ENCODE measurements at places on chromosomes 5 and 9.
A peak's percentile ranks its signal among the peaks of the same experiment; 100 is the strongest.

DNA sequence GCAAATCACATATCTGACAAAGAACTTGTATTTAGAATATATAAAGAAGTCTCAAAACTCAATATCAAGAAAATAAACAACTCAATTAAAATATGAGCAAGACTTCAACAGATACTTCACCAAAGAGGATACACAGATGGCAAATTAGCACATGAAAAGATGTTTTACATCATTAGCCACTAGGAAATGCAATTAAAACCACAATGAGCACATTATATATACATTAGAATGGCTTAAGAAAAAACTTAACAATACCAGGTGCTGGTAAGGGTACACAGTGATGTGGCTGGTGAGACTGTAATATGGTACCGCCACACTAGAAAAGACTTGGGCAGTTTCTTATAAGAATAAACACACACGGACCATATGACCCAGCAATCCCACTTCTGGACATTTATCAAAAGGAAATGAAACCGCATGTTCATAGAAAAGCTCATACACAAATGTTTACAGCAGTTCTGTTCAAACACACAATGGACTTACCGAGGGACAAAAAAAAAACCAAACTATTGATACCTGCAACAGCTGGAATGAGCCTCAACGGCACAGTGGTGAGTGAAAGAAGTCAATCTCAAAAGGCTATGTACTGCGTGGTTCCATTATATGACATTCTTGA lies 27.6 kb downstream of the SEMA4D start:
- DNase-seq = no peak

- DNase-seq = no peak
Measured at GRCh38 chr9:72131206-72131605, 18.0 kb upstream of the GDA start.

DNA sequence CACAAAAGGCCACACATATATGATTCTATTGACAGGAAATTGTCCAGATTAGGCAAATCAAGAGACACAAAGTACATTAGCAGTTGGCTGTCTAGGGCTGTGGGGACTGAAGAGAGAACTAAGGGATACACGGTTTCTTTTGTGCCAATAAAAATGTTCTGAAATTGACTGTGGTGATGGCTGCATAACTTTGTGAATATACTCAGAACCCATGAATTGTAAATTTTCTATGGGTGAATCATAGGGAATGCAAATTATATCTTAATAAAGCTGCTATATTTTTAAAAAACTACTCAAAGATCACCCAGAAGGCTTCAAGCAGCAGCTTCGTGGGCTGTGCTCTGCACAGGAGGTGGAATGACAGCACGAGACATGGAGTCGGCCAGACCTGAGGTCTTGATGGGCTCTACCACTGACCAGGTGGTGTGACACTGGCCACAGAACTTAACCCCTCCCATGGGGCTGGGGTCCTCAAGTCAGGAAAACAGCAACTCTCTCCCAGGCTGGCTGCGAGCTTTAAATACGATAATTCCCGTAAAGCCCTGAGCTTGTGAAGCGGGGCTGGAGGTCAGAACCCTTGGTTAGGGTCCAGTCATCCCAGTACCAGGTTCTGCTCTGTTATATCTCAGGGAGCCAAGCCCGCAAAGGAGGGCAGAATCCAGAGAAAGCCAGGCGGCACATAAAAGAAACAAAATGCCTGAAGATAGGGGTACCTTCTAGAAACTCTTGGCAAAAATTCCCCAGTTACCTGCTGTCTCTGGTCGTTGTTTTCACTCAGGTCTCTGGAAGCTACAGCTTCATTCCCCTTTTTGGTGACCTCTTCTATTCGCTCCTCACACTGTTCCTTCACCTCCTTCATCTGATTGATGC lies 59.1 kb downstream of the GOLM1 start:
- DNase-seq = no peak

GRCh38 chr9:135239100-135239768 lies 151.8 kb downstream of the OLFM1 start:
- peak; percentile 26 for DNase-seq

GRCh38 chr9:135253305-135254004 lies 166.0 kb downstream of the OLFM1 start:
- DNase-seq = peak; percentile 37

DNA sequence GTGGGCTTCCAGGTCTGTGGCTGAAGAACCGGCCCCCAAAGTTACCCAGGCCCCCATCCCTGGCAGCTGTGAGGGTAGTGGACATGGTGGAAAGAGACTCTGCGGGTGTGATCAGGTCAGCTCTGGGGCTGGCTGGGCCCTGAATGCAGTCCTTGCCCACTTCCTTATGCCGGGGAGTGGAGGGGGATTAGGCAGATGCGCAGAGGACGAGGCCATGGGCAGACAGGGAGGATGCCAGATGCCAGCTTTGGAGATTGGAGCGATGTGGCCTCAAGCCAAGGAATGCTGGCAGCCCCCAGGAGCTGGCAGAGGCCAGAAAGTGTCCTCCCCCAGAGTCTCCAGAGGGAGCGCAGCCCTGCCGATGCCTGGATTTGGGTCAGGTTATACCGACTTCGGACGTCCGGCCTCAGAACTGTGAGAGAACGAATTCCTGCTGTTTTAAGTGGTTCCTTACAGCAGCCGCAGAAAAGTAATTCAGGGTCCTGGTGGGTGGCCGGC lies 69.8 kb downstream of the ADAMTS2 start:
- peak; percentile 59 for DNase-seq

DNA sequence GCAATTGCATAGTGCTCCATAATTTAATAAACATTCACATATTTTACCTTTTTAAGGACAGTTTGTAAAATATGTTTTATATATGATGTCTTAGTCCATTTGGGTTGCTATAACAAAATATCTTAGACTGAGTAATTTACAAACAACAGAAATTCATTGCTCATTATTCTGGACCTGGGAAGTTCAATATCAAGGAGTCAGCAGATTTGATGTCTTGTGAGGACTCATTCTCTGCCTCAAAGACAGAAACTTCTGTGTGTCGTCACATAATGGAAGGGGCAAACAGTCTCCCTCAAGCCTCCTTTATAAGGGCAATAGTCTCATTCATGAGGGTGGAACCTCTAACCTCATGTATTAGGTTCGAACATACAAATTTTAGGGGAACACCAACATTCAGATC lies 455.9 kb downstream of the TAF11L14 start:
- no peak for DNase-seq

- no peak for DNase-seq
Measured at GRCh38 chr9:127837346-127837745, 17.1 kb downstream of the ENG start.

GRCh38 chr5:36521838-36522745 lies 84.3 kb upstream of the SLC1A3 start:
- DNase-seq = no peak

- DNase-seq = no peak
Measured at GRCh38 chr5:113508756-113509155, 4.7 kb upstream of the YTHDC2 start.

GRCh38 chr5:149684371-149684770 lies 45.7 kb upstream of the PPARGC1B start:
- no peak for DNase-seq

DNA sequence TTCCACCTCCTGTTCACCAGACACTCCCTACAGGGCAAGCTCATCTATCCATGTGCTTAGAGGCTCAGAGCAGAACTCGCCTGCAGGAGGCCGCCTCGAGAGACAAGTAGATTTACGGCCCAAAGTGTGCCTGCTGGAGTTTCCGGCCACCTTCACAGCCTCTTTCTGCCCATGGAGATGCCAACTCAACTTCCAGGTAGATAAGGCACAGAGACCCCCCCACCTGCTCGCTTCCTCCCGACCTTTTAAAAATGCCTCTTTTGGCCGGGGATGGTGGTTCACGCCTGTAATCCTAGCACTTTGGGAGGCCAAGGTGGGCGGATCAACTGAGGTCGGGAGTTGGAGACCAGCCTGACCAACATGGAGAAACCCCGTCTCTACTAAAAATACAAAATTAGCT lies 46.6 kb downstream of the EXD3 start:
- no peak for DNase-seq

DNA sequence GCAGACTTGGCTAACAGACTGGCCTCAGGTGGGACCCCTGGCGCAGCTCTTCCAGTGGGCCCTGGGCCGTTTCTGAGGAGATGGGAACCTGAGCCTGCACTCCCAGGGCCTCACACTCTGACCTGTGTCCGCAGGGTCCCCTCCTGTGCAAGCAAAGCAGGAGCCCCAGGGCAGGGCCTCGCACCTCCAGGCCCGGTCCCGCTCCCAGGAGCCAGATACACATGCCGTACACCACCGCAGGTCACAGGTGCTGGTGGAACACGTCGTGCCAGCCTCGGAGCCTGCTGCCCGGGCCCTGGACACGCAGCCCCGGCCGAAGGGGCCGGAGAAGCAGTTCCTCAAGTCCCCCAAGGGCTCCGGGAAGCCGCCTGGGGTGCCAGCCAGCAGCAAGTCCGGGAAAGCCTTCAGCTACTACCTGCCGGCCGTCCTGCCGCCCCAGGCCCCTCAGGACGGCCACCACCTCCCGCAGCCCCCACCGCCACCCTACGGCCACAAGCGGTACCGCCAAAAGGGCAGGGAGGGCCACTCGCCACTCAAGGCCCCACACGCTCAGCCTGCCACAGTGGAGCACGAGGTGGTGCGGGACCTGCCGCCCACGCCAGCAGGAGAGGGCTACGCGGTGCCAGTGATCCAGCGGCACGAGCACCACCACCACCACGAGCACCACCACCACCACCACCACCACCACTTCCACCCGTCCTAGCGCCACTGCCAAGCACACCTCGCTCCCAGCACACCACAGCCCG lies 29.2 kb downstream of the NKD2 start:
- no peak for DNase-seq

DNA sequence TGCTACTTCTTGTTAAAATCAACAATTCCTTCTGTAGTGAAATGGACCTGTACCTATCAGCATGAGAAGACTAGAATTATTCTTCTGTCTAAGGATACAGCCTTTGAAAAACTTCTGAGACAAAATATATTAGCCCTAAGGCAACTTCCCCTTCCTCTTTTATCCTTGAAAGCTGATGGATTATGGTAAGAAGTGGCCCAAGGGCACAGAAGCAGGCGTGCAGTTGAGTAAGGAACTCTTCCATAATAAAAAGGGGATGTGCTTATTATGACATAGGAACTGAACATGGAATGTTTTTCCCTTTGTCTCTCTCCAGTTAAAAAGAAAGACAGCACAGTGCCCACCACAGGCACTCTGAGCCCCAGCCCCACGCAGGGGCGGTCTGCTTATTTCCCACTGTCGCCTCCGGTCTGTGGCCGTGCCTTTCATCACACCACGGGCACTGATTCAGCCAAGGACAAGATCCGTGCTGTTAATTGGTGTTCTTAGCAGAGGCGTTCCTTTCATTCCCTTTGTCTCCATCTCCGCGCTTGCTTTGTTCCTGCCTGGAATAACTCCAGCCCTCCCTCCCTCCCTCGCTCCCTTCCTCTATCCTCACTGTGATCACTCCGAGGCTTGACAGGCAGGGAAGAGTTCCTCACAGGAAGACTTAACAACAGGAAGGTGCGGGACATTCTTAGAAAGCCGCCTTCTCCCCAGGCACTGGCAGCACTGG lies 135.9 kb upstream of the OTULINL start:
- DNase-seq = no peak

DNA sequence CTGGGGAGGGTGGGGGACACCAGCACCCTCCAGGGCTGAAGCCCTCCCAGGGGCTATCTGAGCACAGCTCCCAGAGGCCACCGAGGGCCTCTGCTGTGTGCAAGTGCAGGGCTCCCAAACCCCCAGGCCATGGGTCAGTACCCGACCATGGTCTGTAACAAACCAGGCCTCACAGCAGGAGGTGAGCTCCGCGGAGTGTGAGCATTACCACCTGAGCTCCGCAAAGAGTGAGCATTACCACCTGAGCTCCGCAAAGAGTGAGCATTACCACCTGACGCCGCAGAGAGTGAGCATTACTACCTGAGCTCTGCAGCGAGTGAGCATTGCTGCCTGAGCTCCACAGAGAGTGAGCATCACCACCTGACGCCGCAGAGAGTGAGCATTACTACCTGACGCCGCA lies 152.9 kb upstream of the IRX2 start:
- DNase-seq = no peak

DNA sequence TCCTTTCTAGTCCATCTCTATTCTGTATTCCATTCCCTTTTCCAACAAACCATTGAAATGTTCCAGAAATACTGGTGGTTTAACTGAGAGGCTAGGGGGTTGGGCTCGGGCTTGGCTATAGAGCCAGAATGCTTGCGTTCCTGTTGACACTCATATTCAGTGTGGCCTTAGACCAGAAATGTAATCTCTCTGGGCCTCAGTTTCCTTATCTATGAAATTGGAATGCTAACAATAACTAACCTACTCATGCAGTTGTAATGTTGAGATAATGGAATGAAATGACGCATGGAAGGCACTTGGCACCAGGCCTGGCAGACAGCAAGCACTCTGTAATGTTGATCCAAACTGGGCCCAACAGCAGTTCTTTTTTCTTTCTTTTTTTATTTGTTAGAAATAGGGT lies 26.8 kb downstream of the JADE2 start:
- peak; percentile 83 for DNase-seq

DNA sequence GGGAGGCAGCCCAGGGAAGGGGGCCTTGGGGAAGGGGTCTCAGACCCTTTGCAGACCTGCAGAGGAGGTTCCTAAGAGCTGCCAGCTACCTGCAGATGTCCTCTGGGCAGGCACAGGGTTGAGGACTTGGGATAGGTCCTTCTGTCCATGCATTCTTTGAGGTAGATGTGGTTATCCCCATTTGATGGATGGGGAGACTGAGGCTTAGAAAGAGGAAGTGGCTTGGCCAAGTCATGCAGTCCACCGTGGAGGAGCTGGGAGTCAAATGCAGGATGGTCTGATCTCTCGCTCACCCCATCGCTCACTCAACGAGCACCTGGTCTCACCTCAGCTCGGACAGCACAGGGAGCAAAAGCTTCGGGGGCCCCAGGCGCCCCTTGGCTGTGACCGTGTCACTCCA lies 20.2 kb downstream of the ADAMTSL2 start:
- no peak for DNase-seq

DNA sequence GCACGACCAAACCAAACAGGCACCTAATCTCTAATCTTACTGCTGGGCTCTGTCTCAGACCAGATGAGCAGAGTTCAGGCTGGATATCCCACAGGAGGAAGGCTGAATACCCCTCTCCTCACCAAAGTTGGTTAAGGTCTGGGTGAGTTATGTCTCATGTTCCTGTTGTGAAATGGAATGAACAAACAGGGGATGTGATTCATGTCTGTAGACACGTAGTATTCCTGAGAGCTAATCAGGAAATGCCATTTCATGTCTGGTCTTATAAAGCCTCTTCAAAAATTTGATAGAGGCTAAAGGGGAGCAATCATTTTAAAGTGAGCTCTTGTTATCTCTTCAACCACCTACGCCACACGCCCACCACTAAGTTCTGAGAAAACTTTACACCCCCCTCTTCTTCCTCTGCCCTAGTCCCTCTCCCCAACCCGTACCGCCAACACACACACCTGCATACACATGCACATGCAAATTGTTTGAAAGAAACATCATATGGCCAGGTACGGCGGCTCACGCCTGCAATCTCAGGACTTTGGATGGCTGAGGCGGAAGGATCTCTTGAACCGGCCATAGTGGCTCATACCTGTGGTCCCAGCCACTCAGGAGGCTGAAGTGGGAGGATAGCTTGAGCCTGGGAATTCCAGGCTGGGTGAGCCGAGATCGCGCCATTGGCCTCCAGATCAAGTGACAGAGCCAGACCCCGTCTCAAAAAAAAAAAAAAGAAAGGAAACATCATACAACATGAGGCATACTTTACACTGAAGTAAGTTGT lies 69.8 kb upstream of the RAI14 start:
- DNase-seq = no peak

GRCh38 chr5:68494771-68495170 lies 279.2 kb downstream of the PIK3R1 start:
- DNase-seq = no peak

Measured in RWPE2 (cell line).